Left ventricle myocardium superior (tissue), 1 donor: ENCODE measurements at places on chromosomes 16 and 17. TPM values are rescaled to one million over a fixed set of nuclear protein-coding genes. Genes with fewer than 3 reads are reported as not detected.
A peak's percentile ranks its signal among the peaks of the same experiment; 100 is the strongest.

GRCh38 chr16:23374721-23375510, 72.8 kb downstream of the SCNN1B start:
- DNase-seq = no peak

The CIITA gene
- 12.2 TPM for total RNA-seq

DNA sequence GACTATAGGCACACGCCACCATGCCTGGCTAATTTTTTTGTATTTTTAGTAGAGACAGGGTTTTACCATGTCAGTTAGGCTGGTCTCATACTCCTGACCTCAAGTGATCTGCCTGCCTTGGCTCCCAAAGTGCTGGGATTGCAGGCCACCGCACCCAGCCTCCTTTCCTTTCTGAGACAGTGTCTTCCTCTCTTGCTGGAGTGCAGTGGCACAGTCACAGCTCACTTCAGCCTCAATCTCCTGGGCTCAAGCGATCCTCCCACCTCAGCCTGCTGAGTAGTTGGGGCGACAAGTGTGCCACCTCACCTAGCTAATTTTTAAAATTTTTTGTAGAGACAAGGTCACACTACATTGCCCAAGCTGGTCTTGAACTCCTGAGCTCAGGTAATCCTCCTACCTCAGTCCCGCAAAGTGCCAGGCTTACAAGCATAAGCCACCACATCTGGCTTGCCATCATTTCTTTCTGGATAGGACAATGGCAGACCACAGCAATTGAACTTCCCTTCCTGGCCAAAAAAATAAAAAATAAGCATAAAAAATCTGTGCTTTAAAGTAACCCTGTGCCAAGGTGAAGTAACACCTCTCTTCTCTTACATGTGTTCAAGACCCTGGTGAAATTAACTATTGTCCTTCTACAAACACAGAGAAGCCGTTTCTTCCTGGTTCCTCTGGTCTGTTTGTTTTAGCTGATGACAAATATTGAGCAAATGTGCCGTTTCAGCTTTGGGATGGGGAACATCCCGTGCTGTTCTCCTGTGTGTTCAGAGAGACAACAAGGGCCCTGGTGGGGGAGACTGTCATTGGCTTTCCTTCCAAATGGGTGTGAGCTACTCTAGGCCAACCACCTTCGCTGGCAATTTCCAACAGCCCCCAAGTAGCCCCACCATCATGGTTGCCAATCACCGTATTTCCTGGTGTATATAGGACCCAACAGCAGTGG, 60.2 kb downstream of the EMP2 start:
- DNase-seq = no peak

GRCh38 chr16:29738514-29738913, 7.3 kb downstream of the C16orf54 start:
- no peak for DNase-seq

The SRCIN1 gene
- 1.4 TPM for total RNA-seq

The RABEP1 gene
- 56.0 TPM for total RNA-seq

- DNase-seq = peak; percentile 61
Observed at GRCh38 chr17:2051061-2051932, 3.6 kb upstream of the HIC1 start.

- no peak for DNase-seq
Observed at GRCh38 chr16:72182976-72183375, 11.0 kb upstream of the PMFBP1 start.

DNA sequence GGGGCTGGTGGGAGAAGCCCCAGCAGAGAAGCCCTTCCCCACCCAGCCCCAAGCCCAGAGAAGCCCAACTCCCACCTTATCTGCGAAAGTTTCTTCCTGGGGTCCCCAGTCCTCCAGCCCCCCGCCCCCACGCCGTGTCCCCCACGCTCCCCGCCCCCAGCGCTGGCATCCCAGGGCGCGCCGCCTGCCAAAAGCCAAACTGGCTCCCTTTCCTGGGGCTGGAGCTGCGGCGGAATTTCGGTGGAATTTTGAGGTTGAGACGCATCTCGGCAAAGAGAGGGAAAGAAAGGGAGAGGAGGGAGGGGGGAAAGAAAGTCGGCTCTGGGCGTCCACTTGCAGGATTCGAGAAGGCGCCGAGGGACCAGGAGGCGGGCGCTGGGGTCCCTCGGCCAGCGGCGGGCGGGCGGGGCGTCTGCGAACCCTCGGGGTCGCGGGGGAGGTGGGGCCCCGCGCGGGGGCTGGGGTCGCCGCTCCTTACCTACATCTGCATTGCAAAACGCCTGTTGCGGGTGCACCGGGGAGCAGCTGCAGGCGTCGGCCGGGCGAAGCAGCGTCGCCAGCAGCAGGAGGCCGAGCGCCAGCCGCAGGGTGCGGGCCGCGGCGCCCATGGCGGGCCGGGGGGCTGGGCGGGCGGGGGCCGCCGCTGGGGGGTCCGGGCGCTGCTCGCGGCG, 571 bp downstream of the TIMP2 start:
- peak; percentile 61 for DNase-seq

DNA sequence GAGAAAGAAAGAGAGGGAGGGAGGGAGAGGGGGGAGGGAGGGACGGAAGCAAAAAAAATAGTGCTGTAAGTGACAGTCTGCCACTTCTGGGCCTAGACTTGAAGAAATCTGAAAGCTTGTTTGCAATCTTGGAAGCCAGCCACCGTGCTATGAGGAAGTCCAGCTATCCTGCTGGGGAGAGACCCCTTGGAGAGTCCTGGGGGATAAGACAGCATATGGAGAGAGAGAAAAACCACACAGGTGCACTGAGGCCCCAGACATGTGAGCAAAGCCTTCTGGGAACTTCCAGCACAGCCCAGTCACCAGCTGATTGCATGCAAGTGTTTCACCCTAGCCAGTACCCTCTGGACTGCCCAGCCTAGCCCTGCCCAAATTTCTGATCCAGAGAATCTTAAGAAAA, 12.6 kb upstream of the ALOX12B start:
- no peak for DNase-seq

GRCh38 chr16:71293919-71294318, 4.7 kb upstream of the CMTR2 start:
- no peak for DNase-seq

The SCARF1 gene
- total RNA-seq = 13.1 TPM

The AIPL1 gene
- total RNA-seq = not detected

The CA5A gene
- not detected for total RNA-seq

DNA sequence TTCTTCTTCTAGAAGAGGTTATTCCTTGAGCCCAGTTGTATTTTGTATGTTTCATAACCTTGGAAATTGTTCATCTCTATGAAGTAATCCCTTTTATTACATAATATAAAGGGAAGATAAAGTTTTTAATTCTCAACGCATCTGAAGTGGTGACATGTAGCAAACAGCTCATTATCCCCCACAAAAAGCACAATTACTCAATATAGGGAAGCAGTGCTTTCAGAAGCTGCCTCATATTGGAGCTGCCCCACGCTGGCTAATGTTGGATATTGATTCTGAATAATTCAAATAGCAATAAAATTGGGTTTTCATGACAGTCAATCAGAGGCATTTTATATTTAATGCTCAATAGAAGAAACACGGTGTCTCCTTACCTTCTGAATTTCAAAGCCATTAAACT, 604.3 kb upstream of the RBFOX1 start:
- no peak for DNase-seq

GRCh38 chr16:19424478-19424877, 6.8 kb downstream of the TMC5 start:
- DNase-seq = no peak

- DNase-seq = no peak
Observed at GRCh38 chr17:5686074-5686635, 101.8 kb upstream of the NLRP1 start.

GRCh38 chr17:2995886-2996809, 67.3 kb downstream of the OR1D5 start:
- DNase-seq = no peak

DNA sequence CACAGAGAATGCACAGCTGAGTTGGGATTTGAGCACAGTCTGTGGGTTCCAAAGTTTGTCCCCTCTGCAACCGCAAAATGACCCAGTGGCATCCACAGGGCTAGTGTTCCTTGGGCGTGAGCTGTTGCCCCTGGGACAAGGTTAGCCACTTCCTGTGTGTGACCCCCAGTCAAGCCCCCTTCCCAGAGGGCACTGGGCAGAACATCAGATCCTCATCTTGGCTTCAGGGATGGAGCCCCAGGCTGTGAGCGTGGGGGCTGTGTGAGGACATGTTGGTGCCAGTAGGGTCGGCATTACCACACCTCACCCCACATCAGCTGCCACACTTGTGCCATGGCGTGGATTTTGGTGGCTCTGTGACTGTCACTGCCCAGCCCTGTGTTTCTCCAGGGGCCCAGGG, 55.3 kb downstream of the USP22 start:
- no peak for DNase-seq

DNA sequence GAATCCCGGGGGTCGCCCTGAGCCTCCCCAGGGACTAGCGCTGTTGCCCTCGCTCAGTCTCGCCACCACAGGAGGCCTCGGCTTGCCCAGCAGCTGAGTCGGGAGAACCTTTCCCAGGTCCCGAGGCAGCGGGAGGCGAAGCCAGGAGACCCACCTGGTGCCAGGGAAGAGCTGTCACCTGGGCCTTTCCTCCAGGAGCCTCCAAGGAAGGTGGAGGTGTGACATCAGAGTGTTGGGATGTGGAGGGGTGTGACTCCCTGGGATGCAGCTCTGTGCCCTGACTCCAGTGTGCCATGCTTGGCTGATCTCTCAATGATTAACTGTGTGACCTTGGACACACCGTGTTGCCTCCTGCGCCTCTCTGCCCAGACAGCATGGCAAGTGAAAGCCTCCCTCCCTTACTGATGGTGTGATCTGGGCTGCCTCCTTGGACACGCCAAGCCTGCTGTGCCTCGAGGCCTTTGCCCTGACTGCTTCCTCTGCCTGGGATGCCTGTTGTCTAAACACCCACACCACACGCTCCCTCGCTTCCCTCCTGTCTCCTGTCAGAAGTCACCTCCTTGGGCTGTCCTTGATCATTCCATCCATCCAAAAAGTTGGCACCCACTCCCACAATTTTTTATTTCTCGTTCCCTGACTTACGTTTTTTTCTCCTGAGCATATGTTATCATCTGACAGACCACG, 88.0 kb downstream of the CMIP start:
- no peak for DNase-seq

GRCh38 chr16:30104492-30104891, 8.5 kb upstream of the YPEL3 start:
- no peak for DNase-seq

GRCh38 chr16:87721622-87722585, 43.9 kb downstream of the KLHDC4 start:
- no peak for DNase-seq

DNA sequence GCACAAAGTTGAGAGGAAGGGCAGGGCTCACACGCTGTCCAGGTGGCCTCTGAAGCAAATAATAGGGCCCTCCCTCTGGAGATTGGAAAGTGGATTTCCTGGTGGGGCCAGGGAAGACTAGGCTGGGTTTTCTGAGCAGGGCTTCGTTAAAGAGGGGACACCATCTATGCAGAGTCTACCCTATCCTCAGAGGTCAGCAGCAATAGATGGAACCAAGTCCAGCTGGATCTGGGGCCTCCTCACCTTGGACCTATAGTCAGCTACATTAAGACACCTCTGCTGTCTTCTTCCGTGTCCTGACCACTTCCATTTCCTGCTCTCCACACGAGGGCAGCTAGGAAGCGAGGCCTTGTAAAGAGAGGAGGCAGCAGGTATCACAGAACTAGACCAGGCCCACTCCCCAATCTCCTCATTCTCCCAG, 14.7 kb upstream of the ST6GALNAC1 start:
- DNase-seq = no peak

The WFIKKN1 gene
- 0.10 TPM for total RNA-seq

DNA sequence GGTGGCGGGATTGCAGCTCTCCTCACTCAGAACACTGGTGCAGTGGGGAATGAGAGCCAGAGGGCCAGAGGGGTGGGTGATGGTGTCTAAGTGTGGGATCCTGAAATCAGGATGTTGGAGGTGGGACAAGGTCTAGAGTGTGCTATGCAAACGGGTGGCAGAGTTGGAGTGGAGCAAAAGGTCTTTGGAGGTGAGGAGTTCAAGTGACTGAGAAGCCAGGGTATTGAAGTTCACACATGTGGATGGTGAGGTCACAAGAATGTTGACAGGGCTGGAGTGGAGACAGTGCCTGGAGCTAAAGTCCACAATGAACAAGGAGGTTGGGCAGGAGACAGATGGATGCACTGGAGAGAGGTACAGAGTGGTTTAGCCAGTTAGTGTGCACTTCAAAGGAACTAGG, 38.3 kb upstream of the MAP3K14 start:
- DNase-seq = no peak

DNA sequence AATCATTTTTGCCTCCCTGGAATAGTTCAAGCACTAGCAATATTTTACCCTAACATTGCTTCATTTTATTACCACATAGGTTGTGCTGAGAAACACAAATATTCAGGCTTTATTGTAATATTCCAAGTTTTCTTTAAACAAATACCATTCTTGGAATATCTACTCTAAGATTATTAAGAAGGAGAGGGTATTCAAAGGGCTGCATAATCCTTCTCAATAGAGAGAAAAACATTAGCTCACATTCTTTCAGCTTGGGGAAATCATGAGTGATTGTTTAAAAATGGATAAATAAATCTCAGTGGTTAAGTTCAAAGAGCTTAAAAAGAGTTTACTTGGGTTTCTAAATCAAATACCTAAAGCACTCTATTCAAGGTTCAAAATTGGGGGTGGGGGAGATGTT, 111.9 kb upstream of the CORO6 start:
- no peak for DNase-seq

The GRIN2C gene
- total RNA-seq = 0.52 TPM

GRCh38 chr17:80219013-80219762, 945 bp downstream of the SGSH start:
- peak; percentile 80 for DNase-seq

- DNase-seq = no peak
Observed at GRCh38 chr17:28427371-28427770, 21.4 kb upstream of the SLC46A1 start.

GRCh38 chr16:9275816-9276354, 184.4 kb downstream of the HAPSTR1 start:
- DNase-seq = no peak

The IGF2BP1 gene
- total RNA-seq = not detected

The TP53TG3B gene
- total RNA-seq = not detected

The CDR2 gene
- 5.3 TPM for total RNA-seq

The PARD6A gene
- total RNA-seq = 3.7 TPM

GRCh38 chr16:13348416-13348815, 447.0 kb downstream of the SHISA9 start:
- DNase-seq = no peak

The NAGS gene
- 0.57 TPM for total RNA-seq

DNA sequence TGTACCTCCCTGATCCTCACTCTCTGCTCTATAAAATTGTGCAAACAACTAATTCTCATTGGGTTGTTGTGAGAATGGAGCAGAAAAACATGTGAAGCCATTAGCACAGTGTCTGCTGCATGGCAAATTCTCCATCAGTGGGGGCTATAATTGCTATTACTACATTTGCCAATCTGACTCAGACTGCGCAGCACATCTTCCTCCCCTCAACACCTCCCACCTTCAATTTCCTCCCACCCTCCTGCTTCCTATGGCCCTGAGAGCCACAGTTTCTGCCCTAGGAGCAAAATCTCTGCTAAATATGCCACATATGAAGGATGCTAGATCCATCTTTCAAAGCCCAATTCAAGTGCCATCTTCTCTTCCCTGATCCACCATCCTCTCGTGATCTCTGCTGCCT, 37.0 kb downstream of the ABCC12 start:
- DNase-seq = no peak

The SLC5A2 gene
- not detected for total RNA-seq

The RHBDF1 gene
- total RNA-seq = 20.0 TPM

GRCh38 chr16:71986131-71986530, 14.1 kb downstream of the PKD1L3 start:
- no peak for DNase-seq

GRCh38 chr16:59192551-59193199, 458.6 kb upstream of the GOT2 start:
- no peak for DNase-seq

The GINS3 gene
- total RNA-seq = 6.5 TPM
